HCT116 (cell line): ENCODE measurements at places on chromosomes 4 and X.

DNA sequence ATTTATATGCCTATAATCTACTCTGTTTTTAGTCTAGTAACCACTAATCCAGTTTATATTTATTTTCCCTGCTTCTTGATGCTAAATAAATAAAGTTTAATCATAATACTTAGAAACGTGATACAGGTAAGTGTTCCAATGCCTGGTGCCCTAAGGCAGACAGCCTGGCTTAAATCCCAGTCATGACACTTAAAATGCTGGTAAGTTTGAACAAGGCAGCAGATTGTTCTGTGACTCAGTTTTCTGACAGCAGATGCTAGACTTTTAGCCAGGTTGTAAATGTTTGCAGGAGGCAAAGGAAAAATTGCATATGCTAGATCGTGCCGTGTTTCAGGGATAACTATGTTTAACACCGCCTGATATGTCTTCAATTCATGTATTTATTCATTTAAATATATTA lies 2661.6 kb downstream of the PCDH7 start:
- DNase-seq, result no peak

DNA sequence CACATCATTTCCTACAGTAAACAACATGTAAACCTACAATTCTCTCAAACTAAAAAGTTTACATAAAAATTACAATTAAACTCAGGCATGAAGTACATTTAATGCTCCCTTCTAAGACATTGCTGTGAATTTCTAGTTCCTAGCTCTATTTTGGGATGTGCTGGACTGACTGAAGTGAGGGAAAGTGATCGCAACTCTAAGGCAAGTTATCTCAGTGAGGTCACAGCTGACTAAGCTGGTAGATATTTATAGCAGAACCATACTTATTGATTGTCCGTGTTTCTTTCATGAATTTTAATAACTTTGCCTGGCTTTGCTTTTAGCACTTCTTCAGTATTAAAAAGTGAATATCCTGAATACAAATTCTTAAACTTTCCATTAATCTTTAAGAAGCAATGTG lies 570.4 kb upstream of the GALNTL6 start:
- no peak for DNase-seq

GRCh38 chrX:136227948-136228838 lies 23.0 kb downstream of the MAP7D3 start:
- DNase-seq, result no peak

GRCh38 chrX:13759152-13759718 lies 24.7 kb downstream of the OFD1 start:
- DNase-seq, result no peak

GRCh38 chr4:146343199-146343598 lies 128.9 kb downstream of the REELD1 start:
- no peak for DNase-seq

GRCh38 chr4:149630064-149630463 lies 185.6 kb downstream of the IQCM start:
- DNase-seq, result no peak

GRCh38 chr4:39758176-39758575 lies 60.2 kb downstream of the UBE2K start:
- DNase-seq, result no peak

DNA sequence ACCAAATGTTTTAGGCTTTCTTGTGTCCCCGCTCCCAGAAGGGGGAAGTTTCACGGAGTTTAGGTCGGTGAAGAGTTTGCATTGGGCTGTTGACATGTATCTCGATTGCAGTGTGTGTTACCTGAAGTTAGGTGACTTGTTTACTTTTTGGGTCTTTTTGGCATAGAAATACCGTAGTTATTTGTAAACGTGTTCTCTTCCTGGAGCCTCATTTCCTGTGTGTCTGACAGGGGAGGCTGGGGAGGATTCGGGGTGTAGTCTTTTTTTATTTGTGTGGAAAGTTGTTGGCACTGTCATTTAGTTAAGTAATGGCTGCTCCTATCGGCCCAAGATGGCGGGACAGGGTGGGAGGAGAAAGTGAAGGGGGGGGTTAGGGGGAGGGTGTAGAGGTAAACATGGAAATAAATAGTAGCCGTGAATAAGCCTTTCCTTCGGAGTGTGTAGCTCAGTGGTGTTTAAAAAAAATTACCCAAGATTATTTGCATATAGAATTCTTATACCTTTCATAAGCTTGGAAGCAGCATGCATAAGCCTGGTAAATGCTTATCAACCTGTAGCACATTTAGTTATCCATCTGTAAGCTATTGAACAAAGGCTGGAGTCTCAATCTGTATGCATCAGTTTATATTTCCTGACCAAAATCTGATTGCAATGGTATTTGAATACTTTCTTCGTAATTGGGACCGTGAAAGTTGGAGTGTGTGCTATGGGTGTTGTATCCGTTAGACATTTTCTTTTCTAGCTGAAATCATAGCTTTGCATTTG lies 1.6 kb downstream of the KDM6A start:
- no peak for DNase-seq

GRCh38 chr4:103400405-103400804 lies 202.3 kb upstream of the CENPE start:
- DNase-seq, result no peak

GRCh38 chrX:107505223-107505622 lies 55.8 kb downstream of the FRMPD3 start:
- no peak for DNase-seq

GRCh38 chr4:98430708-98431403 lies 169.7 kb downstream of the RAP1GDS1 start:
- peak; percentile 95 for DNase-seq
